Camera-type eye (tissue), 1 donor: ENCODE measurements at places on chromosomes 3 and 15. TPM values are rescaled to one million over a fixed set of nuclear protein-coding genes. Genes with fewer than 3 reads are reported as not detected.

CAMK2N2 gene
- total RNA-seq = 1.1 TPM

CEP19 gene
- 7.4 TPM for total RNA-seq

ZNF660 gene
- total RNA-seq = 21.2 TPM

GOLGA8T gene
- total RNA-seq = not detected

IL5RA gene
- 0.44 TPM for total RNA-seq

PRR20G gene
- total RNA-seq = not detected

DPP8 gene
- total RNA-seq = 54.4 TPM

GOLGA6L26 gene
- total RNA-seq = not detected

ATP13A5 gene
- 0.22 TPM for total RNA-seq

TIMP4 gene
- total RNA-seq = 3.1 TPM

AHSG gene
- not detected for total RNA-seq
